Mesenchymal stem cell (in vitro differentiated cells and primary cell): ENCODE measurements at places on chromosomes 7 and 10.

- DNase-seq = no peak
These were observed 133.3 kb downstream of the VPS41 start for GRCh38 chr7:38775506-38776175.

GRCh38 chr7:140426130-140426529 is 22.3 kb downstream of the RAB19 start:
- DNase-seq = no peak

DNA sequence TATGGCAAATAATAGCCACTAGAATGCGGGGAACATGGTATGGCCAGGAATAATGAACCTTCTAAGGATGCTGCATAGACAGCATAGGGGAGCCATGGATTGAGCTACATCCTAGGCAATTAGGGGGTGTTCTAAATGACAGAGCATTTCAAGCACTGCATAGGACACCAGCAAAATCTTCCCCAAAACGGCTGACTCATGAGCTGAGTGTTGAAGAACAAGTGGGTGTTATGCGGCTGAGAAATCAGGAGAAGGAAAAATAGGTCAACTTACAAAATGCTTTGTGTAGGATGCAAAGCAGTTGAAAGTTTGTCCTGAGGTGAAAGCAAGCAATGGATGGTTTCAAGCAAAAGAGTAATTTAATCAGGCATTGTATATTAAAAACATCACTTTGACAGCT is 1023.5 kb upstream of the C7orf33 start:
- DNase-seq = no peak

GRCh38 chr10:83927166-83927565 is 212.1 kb upstream of the GHITM start:
- DNase-seq = no peak

GRCh38 chr10:63765126-63765525 is 243.9 kb downstream of the REEP3 start:
- peak; percentile 41 for DNase-seq

DNA sequence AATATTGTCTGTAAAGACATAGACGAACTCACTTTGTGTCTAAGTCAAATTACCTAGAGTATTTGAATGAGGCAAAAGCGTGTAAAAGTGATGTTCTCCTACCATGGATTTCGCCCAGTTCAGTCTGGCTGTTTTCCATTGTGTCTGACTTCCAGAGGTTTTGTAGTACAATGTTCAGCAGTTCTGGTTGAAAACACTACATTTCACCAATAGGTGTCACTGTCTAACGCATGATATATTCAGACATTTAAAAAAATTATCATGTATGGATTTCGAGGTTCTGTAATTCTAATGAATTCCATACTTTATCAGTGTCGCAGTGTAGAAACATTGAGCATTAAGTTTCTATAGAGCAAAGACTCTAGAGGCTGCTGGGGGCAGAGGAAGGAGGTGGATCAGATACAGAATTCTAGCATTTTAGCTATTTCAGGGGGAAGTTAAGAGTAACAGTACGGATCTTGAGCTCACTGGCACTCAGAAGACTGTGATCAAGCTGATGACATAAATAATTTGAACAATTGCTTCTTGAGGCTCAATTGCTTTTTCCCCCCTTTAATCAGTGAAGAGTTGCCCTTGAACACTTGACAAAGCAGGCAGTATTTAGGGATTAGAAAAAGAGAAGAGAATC is 196.9 kb upstream of the RHOBTB1 start:
- peak; percentile 73 for DNase-seq

DNA sequence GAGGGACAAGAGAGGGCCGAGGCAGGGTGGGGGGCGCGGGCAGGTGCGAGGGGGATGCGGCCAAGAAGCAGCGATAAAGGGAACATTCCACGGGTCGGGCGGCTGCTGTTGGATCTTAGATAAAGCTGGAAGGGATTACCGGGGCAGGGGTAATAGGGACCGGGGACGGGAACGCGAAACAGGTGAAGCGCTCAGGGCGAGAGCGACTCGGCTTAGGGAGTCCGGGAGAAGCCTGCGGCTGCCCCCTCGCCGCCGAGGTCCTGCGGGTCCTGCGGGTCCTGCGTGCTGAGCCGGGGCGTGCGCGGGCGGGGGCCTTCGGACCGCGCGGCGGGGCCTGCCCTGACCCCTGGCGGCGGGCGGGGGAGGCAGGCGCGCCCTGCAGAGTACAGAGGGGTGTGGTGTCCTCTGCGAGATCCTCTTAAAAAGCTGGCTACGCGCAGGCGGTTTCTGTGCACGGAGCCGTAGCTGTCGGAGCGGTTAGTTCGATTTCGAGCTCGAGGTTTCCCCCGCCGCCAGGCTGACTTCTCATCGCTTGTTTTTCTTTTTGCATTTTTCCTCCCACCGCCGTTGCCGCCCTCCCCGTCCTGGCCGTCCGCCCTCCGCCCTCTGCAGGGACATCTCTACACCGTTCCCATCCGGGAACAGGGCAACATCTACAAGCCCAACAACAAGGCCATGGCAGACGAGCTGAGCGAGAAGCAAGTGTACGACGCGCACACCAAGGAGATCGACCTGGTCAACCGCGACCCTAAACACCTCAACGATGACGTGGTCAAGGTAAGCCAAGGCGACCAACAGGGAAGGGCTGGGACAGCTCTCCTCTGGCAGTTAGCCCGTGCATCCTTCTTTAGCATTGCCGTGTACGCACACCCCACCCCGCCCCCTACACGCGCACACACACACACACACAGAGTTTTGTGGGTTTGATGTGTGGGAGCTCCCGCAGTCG is 1.4 kb downstream of the CAV1 start:
- peak; percentile 87 for DNase-seq

DNA sequence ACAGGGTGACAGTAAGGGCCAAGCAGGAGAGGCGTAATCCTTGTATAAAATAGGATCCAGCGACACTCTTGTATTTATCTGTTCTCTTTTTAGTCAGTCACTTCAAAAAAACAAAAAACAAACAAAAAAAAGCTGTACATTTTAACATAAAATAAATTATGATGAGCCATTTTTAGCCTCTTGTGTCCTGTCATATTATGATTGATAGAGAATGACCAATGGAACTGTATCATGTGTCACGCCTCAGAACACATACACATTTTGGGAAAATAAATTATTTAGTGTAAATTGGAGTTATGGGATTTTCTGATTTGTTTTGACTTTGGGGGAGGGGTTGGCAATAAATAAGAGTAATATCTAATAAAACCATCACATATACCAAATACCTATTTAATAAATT is 79.3 kb upstream of the SAMD8 start:
- DNase-seq = no peak

DNA sequence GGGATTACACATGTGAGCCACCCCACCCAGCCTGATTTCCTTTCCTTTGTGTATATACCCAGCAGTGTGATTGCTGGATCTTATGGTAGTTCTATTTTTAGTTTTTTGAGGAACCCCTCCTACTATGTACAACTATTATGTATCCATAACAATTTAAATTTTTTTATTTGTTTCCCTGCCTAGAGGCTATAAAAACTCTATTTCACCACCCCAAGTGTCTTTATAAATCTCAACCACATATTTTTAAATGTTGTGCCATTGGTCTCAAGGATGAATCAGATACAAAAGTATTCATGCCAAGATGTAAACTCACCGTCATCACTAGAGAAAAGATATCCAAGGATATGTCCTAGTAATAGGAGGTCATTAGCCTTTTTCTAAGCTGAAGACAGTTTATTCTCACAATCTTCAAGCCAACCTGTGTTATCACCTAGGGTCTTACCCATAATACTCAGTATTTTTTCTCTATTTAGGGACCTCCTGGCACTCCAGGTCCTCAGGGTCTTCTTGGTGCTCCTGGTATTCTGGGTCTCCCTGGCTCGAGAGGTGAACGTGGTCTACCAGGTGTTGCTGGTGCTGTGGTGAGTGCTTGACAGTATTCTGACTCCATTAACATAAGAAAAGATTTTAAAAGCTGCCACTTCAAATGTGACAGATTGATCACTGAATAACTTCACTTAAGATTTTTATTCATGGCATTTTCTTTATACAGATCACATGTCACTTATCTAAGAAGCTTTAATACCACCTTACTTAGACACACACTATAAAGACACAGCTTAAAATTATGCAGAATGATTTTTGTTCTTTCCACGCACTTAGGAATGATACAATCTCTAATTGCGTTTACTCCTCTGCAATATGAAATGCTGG is 29.4 kb downstream of the COL1A2 start:
- DNase-seq = peak; percentile 65

DNA sequence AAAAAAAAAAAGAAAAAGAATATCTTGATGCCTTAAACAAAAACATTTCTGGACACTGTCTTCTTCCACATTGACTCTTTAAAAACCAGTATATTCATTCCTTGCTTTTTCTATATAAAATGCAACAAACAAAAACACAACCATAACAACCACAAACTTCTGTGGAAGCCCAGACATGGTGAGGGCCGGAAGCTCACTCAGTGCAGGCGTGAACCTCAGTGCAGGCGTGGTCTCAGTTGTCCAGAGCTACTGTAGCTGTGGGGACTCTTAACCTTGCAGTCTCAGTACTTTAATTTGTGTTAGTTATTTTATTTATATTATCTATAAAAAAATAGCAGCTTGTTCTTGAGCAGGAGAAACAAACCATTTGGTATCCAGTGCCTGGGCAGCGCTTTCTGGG is 131.8 kb downstream of the DOCK1 start:
- DNase-seq = no peak

DNA sequence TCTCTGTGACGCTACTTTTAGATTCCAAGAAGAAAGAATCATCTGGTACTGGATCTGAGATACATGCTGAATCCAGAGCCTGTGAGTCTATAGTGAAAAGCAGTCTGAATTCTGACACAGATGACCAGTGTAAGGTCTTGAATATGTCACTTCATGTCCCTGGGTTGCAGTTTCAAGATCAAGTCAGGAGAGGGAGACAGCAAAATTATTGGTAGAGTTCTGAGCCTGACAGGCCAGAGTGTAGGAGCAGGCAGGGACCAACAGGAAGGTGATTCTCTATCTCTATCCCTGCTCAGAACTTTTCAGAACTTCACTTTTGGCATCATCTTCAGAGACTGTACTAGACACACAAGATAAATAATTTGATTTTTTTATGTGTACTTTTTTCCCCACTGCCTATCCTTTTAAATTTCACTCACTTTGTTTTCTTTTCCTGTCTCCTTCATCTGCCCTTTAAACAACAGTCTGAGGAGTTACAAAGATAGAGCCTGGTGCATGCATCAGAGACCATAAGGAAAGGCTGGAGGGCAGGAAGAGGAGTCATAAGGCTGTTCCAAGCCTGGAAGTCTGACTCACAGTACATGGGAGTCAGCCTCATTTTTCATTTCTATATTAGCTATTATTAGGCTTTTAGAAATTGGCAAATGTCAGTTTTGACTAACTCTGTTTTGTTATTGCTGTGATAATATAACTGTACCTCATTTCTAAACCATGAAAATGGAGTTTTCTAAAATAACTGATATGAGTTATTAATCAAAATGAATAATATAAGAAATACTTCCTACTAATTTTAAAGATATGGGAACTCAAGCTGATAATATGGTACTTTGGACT is 120.2 kb upstream of the TMEM229A start:
- DNase-seq = peak; percentile 76

DNA sequence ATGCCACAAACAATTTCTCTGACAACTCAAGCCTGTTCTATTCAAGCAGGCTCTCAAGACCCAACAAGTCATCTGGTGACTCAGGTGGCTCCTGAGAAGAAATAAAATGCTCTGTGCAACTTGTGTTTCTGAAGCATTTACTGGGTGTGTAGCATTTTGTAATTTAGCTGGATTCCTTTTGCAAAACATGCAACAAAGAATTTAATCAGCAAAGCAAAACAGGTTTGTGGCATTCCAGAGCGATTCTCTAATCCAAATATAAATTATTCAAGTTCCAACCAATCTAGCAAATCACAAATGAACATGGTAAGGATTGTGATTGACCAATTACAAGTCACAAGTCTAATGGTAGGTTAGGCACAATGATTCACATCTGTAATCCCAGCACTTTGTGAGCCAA is 39.8 kb upstream of the C10orf67 start:
- no peak for DNase-seq

GRCh38 chr7:99898836-99899235 is 20.5 kb downstream of the TRIM4 start:
- DNase-seq = no peak

DNA sequence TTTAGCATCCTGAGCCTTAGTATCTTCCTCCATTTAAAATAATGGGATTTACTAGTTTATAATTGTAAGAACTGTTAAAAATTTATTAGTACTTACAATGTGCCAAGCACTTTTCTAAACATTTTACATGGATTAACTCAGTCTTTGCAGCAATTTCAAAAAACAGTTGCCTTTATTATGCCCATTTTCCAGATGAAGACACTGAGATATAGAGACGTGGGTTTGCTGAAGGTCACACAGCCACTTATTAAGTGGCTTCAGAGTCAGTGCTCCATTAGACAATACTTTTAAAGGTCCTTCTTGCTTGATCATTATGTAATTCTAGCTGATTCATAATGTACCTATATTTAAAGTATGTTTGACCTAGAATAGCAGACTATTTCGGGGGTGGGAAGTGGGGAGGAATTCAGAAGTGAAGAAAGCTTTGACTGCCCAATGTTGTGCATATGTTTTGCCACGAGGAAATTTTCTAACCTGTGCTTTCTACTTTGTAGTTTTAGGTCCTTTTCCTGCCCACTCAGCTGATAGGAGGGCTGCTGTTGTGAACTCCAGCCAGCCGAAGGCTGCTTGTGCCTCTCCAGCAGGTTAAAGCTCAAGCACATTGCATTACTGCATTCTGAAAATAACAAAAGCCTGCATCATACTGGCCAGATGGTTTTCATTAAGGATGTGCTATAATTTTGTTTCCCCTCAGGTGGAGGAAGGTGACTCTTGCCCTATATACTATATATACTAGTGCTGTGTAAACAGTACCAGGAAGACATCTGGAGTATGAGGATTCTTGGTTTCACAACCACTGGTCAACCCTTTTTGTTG is 4.3 kb downstream of the PLEKHA8 start:
- DNase-seq = peak; percentile 16

- DNase-seq = no peak
These were observed 8.7 kb upstream of the PYROXD2 start for GRCh38 chr10:98423691-98424120.

DNA sequence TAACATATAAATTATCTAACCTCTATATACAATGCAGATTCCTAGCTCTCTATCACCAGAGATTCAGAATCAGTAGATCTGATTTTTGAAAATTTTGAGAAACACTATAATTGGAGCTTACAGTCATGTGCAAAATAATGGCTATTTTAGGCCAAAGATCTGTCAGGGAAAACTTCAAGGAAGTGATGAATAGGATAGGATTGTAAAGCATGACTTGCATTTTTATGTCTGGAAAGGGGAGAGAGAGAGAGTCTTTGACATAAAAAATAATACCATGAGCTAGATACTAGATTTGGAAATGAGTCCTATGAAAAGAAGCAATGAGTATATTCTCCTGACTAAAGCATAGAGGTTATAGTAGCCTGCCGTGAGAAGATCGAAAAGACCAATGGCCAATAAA is 181.1 kb downstream of the SDHAF3 start:
- peak; percentile 24 for DNase-seq

DNA sequence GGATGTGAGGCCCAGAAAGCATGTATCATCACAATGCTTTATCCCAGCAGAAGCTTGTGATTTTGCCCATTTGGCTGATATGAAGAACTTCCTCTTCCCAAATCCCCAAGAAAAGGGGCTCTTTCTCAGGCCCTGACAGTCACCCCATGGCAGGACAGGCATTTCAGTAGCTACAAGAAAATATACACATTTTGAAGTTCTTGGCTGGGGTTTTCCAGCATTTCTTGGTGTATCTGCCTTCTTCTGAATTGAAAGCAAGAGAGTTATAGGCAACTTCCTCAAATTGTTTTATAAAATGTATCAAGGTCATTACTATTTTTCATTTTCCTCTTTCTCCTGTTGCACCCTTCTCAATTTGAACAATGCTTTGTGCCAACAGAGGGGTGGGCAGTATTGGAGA is 63.3 kb upstream of the PDLIM1 start:
- no peak for DNase-seq
